ENCODE measurements at places on chromosomes 4 and X.

GRCh38 chrX:103864149-103864548 lies 32.1 kb upstream of the RAB9B start:
- DNase-seq = no peak

- no peak for DNase-seq
Observed at GRCh38 chr4:39718366-39719323, 20.7 kb downstream of the UBE2K start.

- no peak for DNase-seq
Observed at GRCh38 chrX:85243155-85243554, 424 bp downstream of the SATL1 start.

DNA sequence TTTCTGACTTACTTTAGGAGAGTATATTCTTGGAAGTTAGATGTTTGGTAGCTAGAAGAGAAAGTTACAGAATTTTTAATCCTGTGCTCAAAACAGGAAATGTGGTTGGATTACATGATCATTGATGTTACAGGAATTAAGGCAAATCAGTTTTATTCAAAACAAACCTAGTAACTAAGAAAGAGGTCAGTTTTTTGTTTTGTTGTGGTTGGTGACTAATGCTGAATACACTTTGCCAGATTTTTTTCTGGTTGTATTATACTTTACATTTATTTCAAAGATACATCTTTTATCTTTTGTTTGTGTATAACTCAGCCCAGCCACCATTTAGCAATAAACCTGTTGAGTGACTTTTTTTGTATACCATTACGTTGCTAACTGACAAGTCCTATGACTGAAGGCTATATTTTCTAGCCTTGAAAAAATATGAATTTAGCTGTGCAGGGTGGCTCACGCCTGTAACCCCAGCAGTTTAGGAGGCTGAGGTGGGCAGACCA lies 116.7 kb downstream of the KLHL8 start:
- DNase-seq = no peak

- no peak for DNase-seq
Observed at GRCh38 chr4:1985780-1986577, 22.8 kb downstream of the NELFA start.

Data from cerebellar nuclear complex (tissue), 1 donor.